Stimulated activated CD8-positive, alpha-beta memory T cell treated with anti-CD3 and anti-CD28 coated beads, Interleukin-4, amount 100 ng/mL, for 4 hours (primary cell): ENCODE measurements at places on chromosomes 7 and 10.

DNA sequence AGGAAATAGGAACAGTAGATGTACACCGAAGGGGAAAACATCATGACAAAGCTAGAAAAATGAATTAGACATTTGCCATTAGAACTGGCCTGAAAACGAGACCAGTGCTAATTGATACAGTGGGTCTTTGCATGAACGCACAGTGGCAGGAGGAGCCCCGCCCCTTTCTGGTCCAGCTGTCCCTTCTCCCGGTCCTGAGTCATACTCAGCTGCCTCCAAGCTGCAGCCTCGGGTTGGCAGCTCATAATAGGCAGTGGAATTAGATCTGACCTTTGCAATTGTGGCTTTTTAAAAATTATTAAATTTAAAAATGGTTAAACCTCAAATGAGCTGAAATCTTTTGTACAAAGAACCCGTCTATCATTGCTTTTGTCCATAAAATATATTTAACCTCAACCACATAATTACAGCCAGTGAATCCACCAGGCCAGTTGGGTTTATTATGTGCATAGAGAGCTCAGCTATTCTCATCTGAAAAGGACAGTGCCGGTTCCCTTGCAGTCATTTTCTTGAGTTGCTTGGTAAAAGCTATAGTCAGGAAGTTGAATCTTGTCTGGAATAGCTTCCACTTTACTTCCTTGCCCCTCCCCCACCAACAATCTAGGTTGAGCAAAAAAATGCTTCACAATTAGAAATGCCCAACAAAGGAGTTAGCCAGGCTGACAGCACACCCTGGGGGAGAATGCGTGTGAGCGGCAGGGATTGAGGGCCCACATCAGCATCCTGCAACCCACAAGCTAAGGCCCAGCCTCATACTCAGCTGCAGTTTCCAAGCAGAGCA, 147.1 kb downstream of the BUB3 start:
- no peak for DNase-seq

DNA sequence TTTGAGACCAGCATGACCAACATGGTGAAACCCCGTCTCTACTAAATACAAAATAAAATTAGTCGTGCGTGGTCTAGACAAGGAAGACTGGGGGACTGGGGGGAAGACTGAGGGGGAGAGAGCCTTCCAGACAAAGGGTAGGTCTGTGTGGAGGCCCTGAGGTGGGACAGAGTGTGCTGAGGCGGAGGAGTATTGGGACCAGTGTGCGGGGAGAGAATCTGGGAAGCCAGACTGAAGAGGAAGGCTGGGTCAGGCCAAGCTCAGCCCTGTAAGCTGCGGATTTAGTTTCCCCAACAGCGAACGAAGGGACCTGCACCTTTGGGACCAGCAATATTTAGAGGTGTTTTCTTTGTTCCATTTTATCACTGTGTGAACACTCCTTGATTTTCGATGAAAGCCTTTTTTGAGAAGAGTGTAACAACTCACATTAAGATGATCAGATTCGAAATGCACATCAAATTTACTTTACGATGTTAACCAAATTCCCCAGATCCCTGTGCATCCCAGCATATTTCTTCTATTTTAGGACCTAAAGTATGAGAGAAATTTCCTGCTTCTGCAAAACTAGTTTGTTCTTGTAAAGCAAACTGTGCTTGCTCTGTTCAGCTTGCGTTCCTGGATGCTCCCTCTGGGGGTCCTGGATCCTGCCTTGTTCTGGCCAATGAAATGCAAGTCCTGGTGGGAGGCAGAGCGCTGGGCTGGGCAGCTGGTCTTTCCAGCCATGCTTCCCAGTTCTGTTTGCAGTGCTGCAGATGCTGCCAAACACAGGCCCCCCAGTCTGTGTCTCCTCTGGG, 39.4 kb downstream of the PLAU start:
- no peak for DNase-seq

GRCh38 chr7:98841179-98841997, 28.4 kb downstream of the TMEM130 start:
- peak; percentile 52 for DNase-seq

DNA sequence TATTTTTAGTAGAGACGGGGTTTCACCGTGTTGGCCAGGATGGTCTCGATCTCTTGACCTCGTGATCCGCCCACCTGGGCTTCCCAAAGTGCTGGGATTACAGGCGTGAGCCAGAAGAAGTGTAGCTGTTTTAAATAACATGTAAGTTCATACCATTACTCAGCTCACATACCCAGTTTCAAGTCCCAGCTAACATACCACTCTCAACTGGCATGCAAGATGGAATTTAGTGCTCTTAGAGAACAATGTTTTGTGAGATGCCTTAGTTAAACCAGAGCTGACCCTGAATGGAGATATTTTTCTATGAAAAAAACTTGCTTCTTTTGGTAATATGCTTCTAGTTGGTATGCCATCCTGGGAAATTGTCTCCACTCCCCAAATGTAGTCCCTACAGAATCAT, 37.3 kb downstream of the HBP1 start:
- DNase-seq, result no peak

DNA sequence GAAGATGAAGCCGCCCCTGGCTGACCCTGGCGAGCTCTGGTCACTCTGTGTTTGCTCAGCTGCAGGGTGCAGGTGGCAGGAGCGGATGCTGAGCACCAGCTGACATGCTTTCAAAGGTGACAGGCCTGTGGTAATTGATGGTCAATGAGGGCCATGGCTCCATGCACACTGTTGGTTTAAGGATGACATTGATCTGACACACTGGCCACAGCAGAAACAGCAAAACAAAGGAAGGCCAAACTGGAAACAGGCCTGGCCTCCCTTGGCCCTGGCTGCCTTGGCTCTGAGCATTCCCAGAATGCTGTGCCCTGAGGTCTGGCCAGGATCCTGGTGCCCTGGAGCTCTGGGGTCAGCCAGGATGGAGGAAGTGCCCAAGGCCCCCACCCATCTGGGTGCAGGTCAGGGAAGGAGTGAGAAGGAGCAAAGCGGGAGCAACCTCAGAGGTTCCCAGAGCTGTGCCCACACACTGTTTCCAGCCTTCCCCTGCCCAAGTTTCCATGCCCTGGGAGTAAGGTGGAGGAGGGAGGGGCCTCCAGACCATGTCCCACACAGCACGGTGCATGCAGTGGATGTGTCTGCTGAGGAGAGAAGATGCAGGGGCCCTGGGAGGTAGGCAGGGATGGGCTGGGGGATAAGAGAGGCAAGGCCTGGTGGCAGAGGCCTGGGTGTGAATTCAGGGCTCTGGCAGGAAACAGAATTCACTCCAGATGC, 302.2 kb downstream of the RPS24 start:
- DNase-seq, result no peak

DNA sequence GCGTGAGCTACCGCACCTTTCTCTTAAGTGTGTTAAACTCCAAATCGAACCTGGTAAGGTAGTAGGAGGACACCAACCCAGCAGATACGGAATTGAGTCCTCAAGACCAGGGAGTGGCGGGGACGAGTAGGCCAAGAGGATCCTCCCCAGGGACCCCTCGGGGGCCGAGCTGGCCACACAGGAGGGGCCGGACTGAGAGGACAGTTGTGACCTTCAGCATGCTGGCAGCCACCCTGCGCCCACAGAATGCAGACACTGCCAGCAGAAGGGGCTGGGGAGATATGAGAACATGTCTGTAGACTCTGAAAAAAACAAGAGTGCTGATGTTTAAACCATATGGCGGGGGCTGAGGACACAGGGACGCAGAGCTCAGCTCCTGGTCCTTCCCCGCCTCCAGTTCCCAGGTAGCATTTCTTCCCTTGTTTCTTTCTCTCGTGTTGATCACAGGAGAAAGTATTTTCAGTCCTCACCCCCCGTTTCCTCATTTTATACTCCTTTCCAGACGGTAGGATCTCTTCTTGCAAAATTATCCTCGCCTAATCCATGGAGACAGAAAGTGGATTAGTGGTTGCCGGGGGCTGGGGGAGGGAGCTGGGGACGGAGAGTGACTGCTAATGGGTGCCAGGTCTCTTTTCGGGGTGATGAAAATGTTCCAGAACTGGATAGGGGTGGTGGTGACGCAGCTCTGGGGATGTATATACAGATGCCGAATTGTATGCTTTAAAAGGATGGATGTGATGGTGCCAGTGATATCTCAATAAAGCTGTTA, 11.5 kb upstream of the UNCX start:
- no peak for DNase-seq

GRCh38 chr7:57364933-57365710, 84.9 kb upstream of the ZNF716 start:
- DNase-seq, result no peak
